ENCODE measurements at places on chromosomes 13 and 19. TPM values are rescaled to one million over a fixed set of nuclear protein-coding genes. Genes with fewer than 3 reads are reported as not detected.

DNA sequence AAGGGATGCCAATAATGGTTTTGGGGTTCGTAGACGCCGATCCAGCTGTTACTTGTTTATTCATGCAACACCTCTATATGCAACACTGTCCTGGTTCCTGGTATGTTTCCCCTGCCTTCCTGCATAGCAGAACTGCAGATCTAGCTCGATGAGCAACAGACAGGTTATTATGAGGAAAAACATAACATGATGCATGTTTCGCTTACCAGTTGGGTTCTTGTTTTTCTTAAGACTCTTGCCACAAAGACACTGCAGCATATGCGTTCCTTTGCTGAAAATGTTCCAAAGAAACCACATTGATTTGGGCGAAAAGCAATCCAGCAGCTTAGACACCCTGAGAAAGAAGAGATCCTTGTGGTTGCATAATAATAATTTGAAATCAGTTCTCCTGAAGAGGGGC is 583 bp downstream of the FGF14 start:
- DNase-seq = no peak
- H3K27me3 ChIP-seq = no peaks in the 10 kb centered on the region
- H3K4me3 ChIP-seq = peak overlapping the region; percentile 74
- peak overlapping the region; percentile 77 for H3K27ac ChIP-seq

GRCh38 chr13:30810261-30810701 is 74.9 kb downstream of the ALOX5AP start:
- no peak overlapping the region for H3K4me3 ChIP-seq
- DNase-seq = no peak
- H3K27me3 ChIP-seq = no peaks in the 10 kb centered on the region
- no peak overlapping the region for H3K27ac ChIP-seq

GRCh38 chr19:14072535-14073260 is at the start of gene MISP3:
Gene MISP3 (plus strand): TSS chr19:14072786. CDS start chr19:14073310, 524 bp downstream.
- H3K36me3 ChIP-seq = no peaks in the 10 kb centered on the region
- no peaks in the 10 kb centered on the region for H3K27me3 ChIP-seq
- H3K4me3 ChIP-seq = peak within 1 kb of the TSS; percentile 75
- H3K27ac ChIP-seq = peak within 1 kb of the TSS; percentile 94

DNA sequence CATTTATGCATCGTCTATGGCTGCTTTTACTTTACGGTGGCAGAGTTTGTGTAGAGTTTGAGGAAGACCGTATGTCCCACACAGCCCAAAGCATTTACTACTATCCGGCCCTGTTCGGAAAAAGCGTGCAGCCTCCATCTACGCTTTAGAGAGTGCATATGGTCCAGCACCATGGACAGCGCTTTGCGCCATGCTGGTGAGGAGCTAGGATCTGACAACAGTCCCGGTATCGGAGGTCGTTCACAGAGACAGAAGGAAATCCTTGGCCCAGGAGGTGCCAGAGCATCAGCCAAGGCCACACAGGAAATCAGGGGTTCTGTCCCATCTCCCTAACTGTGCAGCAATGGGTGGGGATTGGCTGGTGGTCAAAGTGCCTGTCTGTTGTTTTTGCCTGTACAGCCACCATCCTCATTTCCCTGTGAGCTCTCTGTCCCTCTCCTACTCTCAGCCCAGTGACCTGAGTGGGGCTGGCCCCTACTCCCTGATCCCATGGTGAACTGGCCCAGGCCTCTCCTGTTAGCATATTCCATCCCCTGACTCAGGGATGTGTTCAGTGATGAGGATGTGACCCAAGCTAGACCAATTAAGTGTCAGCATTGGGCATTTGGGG is 16.2 kb upstream of the PRODH2 start:
- H3K4me1 ChIP-seq = no peaks in the 10 kb centered on the region
- no peak overlapping the region for H3K27ac ChIP-seq
- no peak overlapping the region for H3K4me3 ChIP-seq

- H3K27me3 ChIP-seq = no peaks in the 10 kb centered on the region
- DNase-seq = no peak
- H3K4me1 ChIP-seq = no peaks in the 10 kb centered on the region
- no peak overlapping the region for H3K4me3 ChIP-seq
- no peaks in the 10 kb centered on the region for H3K36me3 ChIP-seq
Observed at GRCh38 chr13:66612983-66613382, 617.2 kb downstream of the PCDH9 start.

GRCh38 chr13:110559429-110559943 is 2.0 kb downstream of the RAB20 start:
- no peaks in the 10 kb centered on the region for H3K4me1 ChIP-seq
- H3K4me3 ChIP-seq = peak overlapping the region; percentile 17
- no peaks in the 10 kb centered on the region for H3K27me3 ChIP-seq
- peak overlapping the region; percentile 95 for H3K27ac ChIP-seq
- DNase-seq = no peak

The IL17D gene
- total RNA-seq = 1.9 TPM

The MIDN gene
- 42.1 TPM for total RNA-seq

The CEACAM7 gene
- total RNA-seq = not detected
